ENCODE measurements at places on chromosomes 1 and 21.

- DNase-seq = no peak
Observed at GRCh38 chr1:173364827-173365226, 112.3 kb upstream of the PRDX6 start.

- DNase-seq = no peak
Observed at GRCh38 chr1:110643879-110644472, 30.8 kb downstream of the KCNA3 start.

- DNase-seq = no peak
Observed at GRCh38 chr1:14363036-14363590, 235.4 kb upstream of the KAZN start.

GRCh38 chr1:23718482-23718881, 24.8 kb upstream of the ELOA start:
- no peak for DNase-seq

- no peak for DNase-seq
Observed at GRCh38 chr1:204863024-204863423, 7.6 kb upstream of the NFASC start.

GRCh38 chr1:90836345-90836679, 119.2 kb upstream of the BARHL2 start:
- DNase-seq = no peak

DNA sequence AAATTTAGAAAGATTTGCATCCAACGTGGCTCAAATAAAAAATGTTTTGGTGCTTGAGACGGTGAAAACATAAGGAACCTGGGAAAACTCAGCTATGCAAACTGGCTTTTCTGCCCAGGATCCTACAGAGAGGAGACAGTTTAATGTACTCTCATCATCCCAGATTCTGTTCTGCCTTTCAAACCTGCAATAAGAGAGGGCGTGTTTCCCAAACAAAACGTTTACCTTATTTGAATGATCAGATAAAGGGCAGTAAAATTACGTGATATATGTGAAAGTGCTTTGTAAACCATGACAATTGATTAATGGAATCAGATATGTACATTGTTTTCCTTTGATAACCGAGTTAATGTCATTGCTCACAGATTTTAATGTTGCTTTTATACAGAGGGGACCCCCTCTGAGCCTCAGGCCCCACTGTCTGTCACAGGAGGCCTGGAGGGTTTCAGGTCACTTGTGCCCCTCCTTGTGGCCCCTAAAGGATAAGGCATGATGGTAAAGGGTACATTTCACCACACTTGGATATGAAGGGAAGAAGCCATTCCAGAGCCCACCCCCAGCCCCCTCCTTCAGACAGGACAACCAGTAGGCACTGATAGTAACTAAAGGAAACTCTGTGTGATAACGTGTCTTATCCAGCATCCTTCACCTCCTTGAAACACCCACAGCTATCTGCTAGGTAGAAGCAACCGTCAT, 157.6 kb downstream of the EDEM3 start:
- no peak for DNase-seq

GRCh38 chr1:43545695-43546387, 15.2 kb downstream of the PTPRF start:
- DNase-seq = no peak

- DNase-seq = no peak
Observed at GRCh38 chr1:90411185-90411584, 305.9 kb downstream of the BARHL2 start.

- no peak for DNase-seq
Observed at GRCh38 chr1:54299037-54299436, 99.1 kb downstream of the MRPL37 start.

- DNase-seq = no peak
Observed at GRCh38 chr1:201764166-201764565, 64.8 kb upstream of the IPO9 start.

GRCh38 chr21:38645282-38645681, 147.0 kb upstream of the ERG start:
- no peak for DNase-seq

- no peak for DNase-seq
Observed at GRCh38 chr1:150596095-150596892, 16.9 kb upstream of the MCL1 start.

GRCh38 chr1:221869779-221870178, 127.9 kb upstream of the DUSP10 start:
- no peak for DNase-seq

Data from stimulated activated CD4-positive, alpha-beta T cell treated with anti-CD3 and anti-CD28 coated beads, Interleukin-15, amount 100 ng/mL, for 1 hour (primary cell).